D721Med (cell line): ENCODE measurements at places on chromosomes 3 and 15.

DNA sequence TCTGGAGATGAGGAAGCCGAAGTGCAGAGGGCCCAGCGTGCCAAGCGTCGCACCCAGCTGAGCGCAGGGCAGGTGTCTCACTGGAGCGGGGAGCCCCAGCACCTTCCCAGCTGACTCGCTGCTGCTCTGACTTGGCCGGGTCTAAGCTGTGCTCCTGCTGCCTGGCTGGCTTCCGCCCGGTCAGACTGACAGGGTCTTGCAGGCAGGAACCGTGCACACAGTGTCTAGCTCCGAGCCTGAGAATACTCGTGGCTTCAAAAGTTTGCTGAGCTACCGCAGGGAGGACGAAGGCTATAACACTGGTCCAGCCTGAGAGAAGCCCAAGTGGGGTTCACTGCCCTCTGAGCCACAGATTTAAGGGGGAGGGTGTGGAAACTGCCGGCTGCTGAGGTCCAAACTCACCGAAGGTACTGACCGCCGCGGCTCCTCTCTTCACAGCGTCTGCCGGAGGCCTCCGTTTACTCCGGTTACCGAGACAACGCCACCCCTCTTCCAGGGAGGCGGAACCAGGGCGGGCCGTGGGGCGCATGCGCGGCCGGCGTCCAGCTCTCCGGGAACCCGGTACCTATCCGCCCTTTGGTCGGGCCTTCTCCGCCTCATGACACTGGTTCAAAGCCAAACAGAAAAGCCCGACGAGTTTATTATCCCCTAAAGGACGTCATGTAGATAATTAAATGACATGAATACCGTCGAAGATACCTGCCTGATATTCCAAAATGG is at the start of gene CFAP44:
Gene CFAP44 (minus strand): TSS at position 443 of the 720 bp plus-strand sequence. CDS start 7,829 bp downstream, outside the sequence.
- no peak for DNase-seq

DNA sequence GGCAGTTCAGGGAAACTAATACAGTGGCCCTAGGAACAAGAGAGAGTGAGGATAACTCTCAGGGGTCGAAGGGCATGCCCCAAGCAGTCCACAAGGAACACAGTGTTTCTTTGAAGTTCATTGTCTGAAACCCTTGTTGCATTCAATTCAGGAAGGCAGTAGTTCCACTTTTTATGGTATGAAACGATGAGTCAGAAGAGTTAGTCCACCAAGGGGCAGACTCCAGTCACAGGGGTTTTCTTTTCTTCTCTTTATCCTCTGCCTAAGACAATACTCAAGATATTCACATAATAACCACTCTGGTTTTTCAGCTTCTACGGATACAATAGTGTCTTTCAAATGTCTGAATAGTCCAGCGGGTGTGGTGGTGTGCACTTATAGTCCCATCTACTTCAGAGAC is 23.7 kb upstream of the TICRR start:
- no peak for DNase-seq

DNA sequence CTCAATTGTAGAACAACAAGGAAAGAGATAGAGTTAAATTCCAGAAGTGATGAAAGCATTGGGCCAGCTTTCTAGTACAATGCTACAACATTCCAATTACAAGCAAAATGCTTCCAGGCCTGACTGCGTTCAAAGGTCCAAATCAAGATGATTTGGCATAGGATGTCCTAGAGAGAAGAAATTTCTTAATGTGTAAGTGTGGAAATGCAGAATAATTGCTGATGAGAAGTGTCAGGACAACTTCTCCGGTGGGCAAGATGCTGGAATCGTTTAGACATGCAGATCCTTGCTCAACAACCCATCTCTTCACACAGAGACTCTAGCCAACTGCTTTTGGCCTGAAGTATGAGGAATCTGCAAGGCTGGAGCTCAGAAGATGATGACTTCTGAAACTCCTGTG is 71.1 kb upstream of the PDZRN3 start:
- no peak for DNase-seq

DNA sequence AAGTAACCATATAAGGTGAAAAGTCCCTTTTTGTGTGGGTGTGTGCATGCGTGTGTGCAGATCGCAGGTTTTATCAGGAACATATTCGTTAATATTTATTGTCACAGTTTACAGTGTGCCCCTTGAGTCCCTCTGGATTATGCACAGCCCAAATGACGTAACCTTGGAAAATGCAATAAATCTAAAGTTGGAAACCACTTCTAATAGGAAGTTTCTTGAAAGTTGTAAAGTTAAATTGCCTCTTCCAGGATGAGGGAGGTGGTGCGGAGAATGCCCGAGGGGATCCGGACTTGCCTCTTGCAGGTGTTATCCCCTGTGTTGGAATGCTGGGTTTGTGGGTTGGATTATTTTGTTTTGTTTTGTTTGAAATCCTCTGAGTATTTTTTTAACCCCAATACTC is 143.3 kb downstream of the CMSS1 start:
- no peak for DNase-seq

GRCh38 chr3:184670091-184670602 is 41.7 kb downstream of the MAGEF1 start:
- DNase-seq = no peak

DNA sequence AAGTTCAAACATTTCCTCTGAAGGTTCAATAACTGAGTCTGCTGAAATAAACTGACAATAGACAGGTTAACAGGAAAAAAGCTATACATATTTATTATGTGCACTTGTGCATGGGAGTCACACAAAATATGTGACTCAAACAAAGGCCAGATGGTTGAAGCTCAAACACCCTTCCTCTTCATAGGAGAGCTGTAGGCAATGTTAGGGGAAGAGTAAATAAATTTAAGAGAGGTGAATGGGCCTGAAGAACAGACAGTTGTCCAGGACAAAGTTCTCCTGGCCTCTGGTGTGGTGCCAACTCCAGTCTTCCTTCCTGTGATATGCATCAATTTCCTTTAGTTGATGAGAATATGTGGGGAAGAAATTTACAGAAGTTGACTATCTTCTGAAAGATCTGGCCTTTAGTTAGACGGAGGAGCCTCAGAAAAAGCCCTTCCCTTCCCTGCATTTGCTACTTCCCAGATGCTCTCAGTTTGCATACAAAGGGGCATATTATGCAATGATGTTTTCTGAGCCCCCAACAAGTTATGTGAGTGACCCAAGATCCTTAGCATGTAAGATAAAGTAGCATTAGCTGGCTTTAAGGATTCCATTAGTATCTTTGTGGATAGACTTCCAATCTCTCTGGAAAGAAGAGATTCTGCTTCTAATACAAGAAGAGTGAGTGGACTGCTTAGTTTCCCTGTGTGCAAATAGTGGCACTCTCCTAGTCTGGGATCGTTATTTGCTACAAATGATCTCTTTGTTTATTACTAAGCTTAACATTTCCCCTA is 96.4 kb upstream of the IGSF10 start:
- no peak for DNase-seq

DNA sequence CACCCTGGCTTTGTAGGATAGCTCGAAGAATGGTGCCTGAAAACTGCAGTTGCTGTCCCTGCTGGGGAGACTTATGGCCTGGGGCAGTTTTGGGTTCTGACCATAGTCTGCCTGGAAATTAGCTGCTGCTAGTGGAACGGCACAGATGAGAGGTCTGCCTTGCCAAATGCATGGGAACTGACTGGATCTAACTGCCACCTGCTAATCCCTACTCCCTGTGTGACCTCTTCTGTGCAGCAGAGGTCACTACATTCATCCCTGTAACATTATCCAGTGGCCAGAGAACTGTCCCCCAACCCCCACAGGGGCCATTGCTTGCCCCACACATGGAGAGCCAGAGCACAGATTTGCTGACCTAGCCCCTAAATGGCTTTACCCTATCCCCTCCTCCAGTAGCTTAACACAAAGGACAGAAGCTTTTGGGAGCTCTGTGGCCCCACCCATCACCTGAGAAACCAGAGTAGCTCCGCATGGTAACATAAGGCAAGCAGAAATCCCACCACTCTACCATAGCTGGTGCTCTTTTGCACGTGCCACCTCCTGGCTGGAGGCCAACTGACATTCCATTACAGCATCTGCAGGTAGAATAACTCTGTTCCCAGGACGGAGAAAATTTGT is 840.0 kb downstream of the EPHA3 start:
- no peak for DNase-seq
